CD4-positive, CD25-positive, alpha-beta regulatory T cell (primary cell): ENCODE measurements at places on chromosomes 1 and 21. TPM values are rescaled to one million over a fixed set of nuclear protein-coding genes. Genes with fewer than 3 reads are reported as not detected.

- H3K4me1 ChIP-seq: no peaks in the 10 kb centered on the region
- peaks cover 3% of the 10 kb centered on the region for H3K27me3 ChIP-seq
- no peaks in the 10 kb centered on the region for H3K36me3 ChIP-seq
- H3K4me3 ChIP-seq: no peak overlapping the region
- no peak overlapping the region for H3K27ac ChIP-seq
- no peak for DNase-seq
These were observed 56.0 kb upstream of the CD53 start for GRCh38 chr1:110816945-110817344.

DNA sequence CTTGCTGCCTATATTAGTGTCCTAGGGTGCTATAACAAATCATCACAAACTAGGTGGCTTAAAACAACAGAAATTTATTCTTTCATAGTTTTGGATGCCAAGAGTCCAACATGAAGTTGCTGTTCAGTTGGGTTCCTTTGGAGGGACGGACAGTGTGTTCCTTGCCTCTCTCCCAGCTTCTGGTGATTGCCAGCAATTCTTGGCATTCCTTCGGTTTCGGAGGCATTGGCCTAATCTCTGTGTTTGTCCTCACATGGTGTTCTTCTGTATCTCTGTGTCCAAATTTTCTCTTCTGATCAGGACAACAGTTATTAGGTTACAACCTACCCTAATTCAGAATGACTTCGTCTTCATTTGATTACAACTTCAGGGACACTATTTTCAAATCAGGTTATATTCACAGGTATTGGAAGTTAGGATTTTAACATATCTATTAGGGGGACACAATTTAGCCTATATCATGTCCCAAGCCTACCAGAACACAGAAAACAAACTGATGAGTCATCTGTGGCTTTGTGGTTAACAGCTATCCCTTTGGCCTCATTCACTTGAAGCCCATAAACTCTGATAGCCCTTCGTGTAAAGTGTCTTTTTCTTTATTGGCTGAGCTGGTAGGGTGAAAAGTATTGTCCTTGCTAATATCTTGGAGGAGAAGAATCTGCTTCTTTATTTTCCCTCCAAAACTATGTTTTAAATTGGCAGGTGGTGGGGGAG is 83.2 kb upstream of the PAPPA2 start:
- H3K4me1 ChIP-seq: no peaks in the 10 kb centered on the region
- peaks cover 5% of the 10 kb centered on the region for H3K27me3 ChIP-seq
- H3K36me3 ChIP-seq: no peaks in the 10 kb centered on the region
- no peak overlapping the region for H3K27ac ChIP-seq
- H3K4me3 ChIP-seq: no peak overlapping the region

DNA sequence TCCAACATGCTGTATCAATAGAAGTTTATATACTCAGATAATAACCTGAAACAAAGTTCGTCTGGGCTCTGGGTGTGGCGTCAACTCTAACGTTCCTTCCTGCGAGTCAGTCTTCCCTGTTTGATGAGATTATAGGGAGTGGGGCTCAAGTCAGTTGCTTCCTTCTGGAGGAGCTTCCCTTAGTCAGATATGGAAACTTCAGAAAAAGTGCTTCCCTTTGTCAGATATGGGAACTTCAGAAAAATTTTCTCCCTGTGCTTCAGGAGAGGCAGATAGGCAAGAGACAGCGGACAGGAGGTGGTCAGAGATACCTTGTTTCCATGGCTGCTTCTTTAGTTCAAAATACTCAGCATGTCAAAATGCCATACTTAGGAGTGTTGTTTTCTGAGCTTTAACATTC is 51.1 kb upstream of the PRDX6 start:
- no peaks in the 10 kb centered on the region for H3K36me3 ChIP-seq
- peaks cover 12% of the 10 kb centered on the region for H3K4me1 ChIP-seq
- no peak for DNase-seq

GRCh38 chr1:182330303-182330702 is 61.3 kb downstream of the GLUL start:
- H3K27ac ChIP-seq: no peak overlapping the region
- H3K4me3 ChIP-seq: no peak overlapping the region
- H3K36me3 ChIP-seq: no peaks in the 10 kb centered on the region
- no peaks in the 10 kb centered on the region for H3K4me1 ChIP-seq
- DNase-seq: no peak

DNA sequence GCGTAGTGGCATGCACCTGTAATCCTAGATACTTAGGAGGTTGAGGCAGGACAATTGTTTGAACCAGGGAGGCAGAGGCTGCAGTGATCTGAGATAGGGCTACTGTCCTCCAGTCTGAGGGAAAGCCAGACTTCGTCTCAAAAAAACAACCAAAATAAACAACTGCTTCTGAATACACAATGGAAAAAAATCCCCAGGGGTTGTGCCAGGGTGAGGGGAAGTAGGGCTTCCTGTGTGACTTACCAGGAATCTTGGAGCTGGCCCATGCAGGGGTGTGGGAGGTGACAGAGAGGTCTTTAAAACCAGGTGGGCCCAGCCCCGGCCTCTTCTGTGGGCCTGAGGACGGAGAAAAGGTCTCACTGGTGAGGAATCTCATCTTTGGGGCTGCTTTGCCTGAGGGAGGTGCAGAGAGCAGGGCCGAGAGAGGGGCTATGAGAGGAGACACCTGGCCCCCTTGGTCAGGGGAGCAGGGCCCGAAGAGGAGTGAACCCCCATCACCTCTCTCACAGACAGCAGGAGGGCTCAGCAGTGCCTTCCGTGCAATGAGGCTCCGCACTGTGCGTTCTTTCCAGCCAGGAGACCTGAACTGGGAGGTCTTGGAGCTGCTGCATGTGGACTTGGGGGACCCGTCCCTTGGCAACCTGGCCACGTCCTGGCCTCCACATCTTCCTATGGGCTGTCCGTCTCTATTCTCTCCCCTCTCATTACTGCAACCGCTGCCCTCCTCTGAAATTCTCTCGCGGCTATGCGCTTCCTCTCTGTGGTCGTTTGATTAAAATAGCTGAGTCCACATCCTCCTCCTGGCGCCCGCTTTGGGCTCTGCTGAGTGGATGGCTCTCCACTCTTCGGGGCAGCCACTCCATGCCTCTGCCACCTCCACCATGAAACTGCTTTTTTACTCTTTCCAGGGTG is 10.7 kb downstream of the PLA2G5 start:
- H3K36me3 ChIP-seq: no peaks in the 10 kb centered on the region
- peaks cover 5% of the 10 kb centered on the region for H3K27me3 ChIP-seq
- DNase-seq: no peak
- H3K4me1 ChIP-seq: no peaks in the 10 kb centered on the region
- no peak overlapping the region for H3K4me3 ChIP-seq

DNA sequence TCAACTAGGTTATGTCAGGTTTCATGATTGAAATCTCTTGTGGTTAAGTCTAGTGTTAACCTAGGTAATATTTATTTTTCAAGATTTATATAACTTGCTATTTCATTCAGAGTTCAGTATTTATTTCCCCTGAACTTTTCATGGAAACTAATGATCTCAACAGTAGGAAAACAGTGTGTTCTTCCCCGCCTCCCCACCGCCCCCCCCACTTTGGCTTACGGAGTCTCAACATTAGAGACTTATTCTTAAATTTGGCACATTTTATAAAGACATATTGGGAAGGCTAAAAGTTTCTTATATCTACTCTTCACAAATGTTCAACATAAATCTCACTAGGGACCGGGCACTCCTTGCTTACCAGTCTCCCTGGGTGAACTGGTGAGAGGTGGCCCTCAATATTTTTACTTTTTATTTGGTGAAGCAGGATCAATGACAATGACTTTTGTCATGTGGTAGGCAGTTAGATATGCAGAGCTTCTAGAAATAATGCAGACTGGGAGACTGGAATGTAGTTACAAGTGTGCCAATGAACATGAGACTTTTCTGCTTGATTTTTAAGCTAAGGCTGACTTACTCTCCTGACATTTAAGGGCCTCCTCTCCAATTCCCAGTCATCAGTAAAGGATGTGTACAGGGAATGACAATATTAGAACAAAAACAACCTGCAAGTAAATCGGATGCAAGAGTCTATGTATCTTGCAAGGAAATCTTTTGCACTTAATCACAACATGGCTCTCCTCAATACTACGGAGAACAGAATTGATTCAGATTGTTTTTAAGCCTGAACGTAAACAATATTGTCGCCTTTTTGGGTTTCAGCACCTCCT is 1.7 kb upstream of the MAN1A2 start:
- no peaks in the 10 kb centered on the region for H3K27me3 ChIP-seq
- DNase-seq: no peak
- H3K4me3 ChIP-seq: peak overlapping the region; percentile 90
- peak overlapping the region; percentile 90 for H3K27ac ChIP-seq

DNA sequence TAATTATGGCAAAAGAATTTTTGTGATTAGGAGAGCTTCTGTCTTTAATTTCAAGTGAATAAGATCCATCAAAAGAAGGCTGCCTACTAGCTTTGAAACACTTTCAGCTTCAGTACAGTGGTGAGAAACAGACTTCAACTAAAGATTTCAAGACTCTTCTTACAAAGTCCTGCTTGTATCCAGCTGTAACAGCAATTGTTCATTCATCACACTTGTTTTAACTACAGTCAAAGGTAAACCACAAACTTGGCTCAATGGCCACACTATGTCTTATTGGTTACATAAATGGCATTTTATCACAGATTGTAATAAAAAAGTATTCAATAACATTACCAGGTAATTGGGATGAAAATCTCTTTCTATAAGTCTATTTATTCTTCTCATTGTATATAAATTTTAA is 59.2 kb downstream of the WARS2 start:
- DNase-seq: no peak
- H3K4me3 ChIP-seq: no peak overlapping the region
- H3K27me3 ChIP-seq: no peaks in the 10 kb centered on the region
- H3K36me3 ChIP-seq: no peaks in the 10 kb centered on the region
- H3K27ac ChIP-seq: no peak overlapping the region
- H3K4me1 ChIP-seq: no peaks in the 10 kb centered on the region

The OR10J4 gene
- total RNA-seq: not detected

The IGSF5 gene
- total RNA-seq: not detected

The SLC44A5 gene
- total RNA-seq: 1.6 TPM

The OPRD1 gene
- not detected for total RNA-seq
